ENCODE measurements at places on chromosomes 7 and 10.
A peak's percentile ranks its signal among the peaks of the same experiment; 100 is the strongest.

DNA sequence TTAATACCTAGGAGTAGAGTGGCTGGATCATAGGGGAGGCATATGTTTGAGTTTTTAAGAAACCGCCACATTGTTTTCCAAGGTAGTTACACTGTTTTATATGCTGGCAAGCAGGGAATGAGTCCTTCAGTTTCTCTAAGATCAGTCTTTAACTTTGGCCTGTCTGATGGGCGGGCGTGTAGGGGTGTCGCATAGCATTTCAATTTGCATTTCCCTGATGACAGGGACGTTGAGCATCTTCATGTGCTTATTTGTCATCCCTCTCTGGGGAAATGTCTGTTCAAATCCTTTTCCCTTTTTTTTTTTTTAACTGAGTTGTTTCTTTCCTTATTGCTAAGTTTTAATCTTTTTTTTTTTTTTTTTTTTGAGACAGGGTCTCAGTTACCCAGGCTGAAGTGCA, 9.8 kb downstream of the MTG1 start:
- DNase-seq: no peak

DNA sequence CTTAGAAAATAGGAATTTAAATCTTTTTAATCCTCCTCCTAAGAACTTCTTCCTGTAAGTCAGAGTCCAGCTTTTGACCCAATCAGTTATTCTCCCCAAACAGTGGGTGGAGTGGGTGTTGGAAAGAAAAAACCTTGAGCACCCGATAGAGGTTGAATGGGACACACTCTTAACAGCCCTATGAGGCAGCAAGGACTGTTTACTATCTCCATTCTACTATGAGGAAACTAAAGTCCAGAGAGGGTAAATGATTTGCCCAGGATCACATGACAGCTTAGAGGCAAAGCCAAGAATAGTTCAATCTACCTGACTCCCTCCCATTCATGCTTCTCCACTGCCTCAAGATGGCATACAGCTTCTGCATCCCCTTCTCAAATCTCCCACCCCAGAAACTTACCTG, 57.6 kb upstream of the SLC35B4 start:
- no peak for DNase-seq

GRCh38 chr7:137606061-137606674, 240.6 kb downstream of the DGKI start:
- peak; percentile 60 for DNase-seq

- DNase-seq: peak; percentile 75
Observed at GRCh38 chr7:128831178-128831993, 1.2 kb downstream of the FLNC start.

GRCh38 chr10:50286517-50286916, 35.2 kb upstream of the ASAH2 start:
- DNase-seq: no peak

- no peak for DNase-seq
Observed at GRCh38 chr10:88069338-88069737, 205.9 kb downstream of the PTEN start.

GRCh38 chr10:68727146-68727545, 6.1 kb downstream of the CCAR1 start:
- no peak for DNase-seq

DNA sequence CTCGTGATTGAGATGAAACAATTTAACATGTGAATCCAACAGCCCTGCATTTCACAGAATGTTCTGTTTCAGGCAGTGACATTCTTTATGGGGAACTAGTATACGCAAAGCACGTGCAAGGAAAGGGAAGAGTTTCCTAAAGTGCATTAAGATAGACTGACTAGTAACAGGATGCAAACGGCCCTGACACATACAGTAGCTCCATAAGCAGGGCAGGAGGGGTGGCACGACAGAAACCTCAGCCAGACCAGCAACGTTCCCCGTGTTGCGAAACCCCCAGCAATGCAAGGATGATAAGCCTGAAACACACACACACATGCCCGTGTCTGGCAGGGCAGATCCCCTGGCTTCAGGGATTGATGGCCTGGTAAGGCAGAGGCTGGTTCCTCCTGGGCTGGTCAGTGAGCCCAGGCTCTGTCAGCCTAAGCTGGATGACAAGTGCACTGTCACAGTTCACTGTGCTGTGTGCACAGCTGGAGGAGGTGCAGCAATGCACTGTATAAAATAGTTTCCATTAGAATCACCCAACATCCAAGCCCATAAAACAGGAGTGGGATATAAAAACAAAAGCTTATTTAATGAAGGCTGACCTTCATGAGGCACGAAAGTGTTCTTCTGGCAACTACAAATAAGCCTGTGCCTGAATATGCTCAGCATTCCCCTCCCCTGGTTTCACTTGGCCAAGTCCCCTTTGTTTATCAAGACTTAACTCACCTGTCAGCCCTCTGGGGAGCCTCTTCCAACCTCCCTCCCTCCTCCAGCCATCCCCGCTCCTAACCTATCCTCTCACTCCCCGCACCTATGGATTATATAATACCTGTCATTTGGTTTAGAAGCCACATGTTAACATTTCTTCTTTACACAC, 88.8 kb downstream of the GSAP start:
- peak; percentile 67 for DNase-seq

DNA sequence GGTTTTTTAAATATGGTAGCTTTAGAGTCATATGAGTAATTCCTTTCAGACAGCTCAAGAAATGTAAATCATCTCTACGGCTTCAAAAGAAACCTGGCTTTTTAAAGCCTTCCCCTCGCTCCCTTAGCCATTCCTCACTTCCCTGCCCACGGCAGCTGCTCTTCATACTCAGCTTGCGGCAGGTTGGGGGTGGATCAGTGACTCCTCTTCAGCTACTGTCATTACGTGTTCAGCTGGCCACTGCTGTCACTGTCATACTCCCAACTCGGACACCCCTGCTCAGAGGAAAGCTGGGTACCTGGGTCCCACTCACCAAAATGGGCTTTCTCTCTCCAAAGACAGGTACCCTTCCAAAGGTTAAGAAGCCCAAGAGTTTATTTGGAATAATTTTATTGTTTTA, 6.6 kb downstream of the YWHAG start:
- DNase-seq: no peak

DNA sequence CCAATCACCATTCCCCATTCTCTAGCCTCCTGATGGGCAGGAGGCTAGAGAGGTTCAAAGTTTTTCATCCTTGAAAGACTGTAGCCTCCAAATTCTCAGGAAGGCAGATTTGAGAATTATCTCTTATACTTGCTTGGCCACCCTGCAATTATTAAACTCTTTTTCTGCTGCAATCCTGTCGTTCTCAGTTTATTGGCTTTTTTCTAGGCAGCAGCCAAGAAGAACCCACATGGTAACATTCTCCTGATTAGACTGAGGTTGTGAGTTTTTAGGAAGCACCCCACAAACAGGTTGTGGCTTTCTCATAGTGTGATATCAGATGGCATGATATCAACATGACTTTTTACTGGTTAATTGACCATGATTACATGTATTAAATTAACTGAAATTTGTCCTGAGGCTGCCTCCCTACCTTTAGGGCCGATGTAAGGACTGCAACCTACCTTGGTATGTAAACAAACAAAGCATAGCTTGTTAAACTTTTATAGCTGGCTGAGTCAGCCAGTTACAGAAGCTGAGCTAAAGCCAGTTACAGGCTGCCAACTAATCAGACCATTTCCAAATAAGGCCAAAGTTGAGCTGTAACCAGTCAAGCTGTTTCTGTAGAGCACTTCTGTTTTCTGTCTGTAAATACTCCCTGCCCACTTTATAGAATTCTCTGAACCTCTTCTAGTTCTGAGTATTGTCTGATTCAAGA, 3.2 kb upstream of the ZNF248 start:
- peak; percentile 64 for DNase-seq

DNA sequence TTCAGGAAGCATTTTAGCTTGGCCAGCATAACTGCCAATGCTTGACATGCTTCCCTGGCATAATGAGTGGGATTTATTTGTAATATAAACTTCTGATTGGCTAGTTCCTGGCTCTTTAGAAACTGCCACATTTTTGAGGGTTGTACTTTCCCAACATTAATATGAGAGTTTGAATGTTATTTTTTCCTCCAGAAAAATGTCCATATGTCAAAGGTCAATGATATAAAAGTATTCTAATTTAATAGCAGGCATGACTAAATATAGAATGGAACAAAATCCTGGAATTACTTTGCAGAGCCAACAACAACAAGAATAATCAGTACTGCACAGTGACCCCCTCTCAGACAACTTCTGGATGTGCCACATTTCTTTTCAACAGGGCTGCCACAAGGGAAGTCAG, 352.6 kb downstream of the PRPF18 start:
- peak; percentile 15 for DNase-seq

DNA sequence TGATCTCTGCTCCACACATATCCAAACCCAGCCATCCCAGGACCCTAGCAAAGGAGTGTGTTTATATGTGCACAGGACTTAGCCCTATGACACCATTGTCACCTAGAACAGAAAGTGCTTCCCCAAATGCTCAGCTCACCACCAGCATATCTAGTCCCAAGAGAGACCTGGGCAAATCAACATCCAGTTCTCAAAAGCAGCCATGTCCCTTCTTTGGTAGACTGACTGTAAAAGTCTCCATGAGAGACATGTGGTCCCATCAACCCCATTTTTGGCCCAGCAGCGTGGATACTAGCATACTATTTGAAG, 20.9 kb upstream of the ARHGAP22 start:
- no peak for DNase-seq

DNA sequence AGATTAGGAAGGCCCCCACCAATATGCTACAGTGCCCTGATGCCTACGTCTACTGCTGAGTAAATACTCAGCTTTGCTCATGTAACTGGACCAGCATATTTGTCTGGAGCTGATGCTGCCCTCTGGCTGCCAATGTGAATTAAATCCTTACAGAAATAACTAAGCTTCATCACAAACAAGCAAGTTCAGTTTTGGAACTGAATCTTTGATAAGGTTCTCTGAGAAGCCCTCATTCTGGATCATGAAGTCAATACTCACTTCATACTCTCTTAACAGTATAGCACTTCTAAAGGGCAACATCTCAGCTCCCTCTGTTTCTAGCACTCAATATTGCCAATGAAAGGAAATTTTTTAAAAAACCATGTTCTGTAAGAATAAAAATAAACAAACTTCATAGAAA, 246.7 kb downstream of the ETV1 start:
- peak; percentile 73 for DNase-seq

DNA sequence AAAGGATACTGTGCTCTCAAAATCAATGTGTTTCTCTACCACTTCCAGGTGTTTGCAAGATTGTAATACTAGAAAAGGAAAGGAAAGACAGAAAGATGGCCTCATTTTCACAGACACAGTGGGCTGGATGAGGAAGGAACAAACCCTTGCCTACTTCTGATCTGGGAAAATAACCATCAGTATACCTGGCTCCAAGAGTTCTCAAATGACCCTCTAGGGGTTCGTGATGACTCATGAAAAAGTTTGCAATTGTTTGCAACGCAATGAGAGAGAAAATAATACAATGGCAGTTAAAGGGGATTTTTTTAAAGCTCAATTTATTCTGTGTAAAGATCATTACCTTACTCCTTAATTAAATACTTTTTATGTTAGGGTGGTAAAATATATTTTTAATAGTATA, 197.6 kb upstream of the INHBA start:
- peak; percentile 51 for DNase-seq

- peak; percentile 18 for DNase-seq
Observed at GRCh38 chr10:6445671-6446316, 134.3 kb downstream of the PRKCQ start.

GRCh38 chr7:102464577-102465280, at the start of the genes ALKBH4 and LRWD1:
Gene ALKBH4 (minus strand): TSS chr7:102464863. CDS start chr7:102464836, 27 bp downstream.
Gene LRWD1 (plus strand): TSS chr7:102464984. CDS start chr7:102465081, 97 bp downstream.
- peak; percentile 91 for DNase-seq

GRCh38 chr7:131667699-131668098, 111.3 kb upstream of the PODXL start:
- DNase-seq: no peak

DNA sequence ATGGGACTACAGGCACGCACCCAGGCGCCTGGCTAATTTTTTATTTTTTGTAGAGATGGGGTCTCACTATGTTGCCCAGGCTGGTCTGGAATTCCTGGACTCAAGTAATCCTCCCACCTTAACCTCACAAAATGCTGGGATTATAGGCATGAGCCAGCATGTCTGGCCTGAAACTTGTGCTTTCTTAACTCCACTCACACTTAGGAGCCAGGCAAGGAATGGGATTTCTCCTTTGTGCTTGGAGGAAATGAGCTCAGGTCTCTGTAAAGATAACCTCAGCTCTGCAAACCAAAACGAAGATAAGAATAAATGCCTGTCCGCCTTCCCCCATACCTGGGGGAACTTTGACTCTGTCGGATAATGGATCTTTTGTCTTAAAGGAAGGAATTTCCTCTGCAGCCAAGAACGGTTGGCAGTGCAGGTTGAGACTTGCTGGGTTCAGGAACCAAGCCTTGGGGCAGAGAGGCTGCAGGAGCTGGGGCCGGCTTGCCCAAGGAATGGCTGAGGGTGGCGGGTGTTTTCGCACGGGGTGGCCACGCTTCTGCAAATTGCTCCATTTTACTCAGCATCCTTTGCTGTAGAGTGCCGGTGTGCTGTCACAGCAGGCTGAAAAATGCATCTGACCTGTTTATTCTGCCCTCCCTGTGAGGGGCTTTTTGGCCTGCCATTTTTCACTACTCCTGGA, 174.2 kb downstream of the KIAA1217 start:
- no peak for DNase-seq

- no peak for DNase-seq
Observed at GRCh38 chr10:77085344-77085743, 552.3 kb downstream of the KCNMA1 start.

DNA sequence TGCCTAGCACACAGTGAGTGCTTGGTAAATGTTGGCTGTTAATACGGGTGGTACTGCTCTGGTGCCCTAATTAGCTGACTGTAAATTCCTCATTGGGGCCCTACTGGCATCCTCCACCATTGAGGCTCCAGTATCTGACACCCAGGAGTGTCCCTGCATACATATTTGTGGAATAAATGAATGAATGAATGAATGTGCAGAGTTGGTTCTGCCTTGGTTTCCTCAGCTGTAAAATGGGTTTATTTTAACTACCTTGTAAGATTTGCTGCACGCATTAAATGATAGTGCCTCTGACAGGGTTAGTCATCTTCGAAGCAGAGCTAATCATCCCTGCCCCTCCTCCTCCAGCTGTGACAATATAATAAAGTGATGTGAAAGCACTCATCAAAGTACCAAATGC, 45.8 kb downstream of the ALDH18A1 start:
- no peak for DNase-seq

DNA sequence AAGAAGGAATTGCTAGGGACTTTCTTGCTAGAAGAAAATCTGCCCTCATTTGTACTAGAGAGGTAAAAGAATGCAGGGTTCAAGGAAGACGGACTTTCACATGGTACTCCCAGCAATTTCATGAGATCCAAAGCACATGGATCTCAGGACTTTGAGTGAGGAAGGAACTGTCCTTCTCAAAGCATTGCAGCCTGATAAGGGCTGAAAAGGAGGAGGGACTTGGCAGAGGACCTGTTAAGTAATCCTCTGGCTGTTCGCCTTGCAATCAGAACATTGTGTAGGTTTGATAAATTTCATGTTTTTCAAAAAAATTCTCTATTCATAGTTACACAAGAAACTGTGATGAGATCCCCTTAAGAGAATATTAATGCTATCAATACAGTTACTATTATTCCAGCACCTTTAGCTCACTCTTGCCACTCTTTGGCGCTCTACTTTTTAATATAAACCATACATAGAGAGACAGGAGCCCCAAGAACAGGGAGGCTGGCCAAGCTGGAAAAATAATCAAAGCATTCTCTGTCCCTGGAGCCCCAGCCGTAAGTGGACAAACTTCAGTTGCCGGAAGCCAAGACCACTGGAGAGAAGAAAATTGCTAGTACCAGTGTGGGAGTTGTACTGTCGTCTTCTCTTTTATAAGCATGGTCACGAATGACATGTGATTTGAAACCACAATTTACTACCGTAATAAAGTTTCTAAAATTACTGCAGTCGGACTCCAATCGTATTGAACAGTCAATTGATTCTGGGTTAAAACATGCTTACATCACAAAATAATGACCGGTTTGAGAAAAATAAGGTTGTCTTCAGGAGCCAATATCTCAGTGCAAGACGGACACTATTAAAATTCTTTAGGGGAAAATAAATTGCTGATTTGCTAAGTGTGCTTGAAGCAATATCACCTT, 424.4 kb downstream of the SDK1 start:
- no peak for DNase-seq

All from M059J (cell line).